ENCODE measurements at places on chromosomes 5 and 9.

GRCh38 chr5:178551059-178551458 lies 39.1 kb downstream of the COL23A1 start:
- no peak for DNase-seq

DNA sequence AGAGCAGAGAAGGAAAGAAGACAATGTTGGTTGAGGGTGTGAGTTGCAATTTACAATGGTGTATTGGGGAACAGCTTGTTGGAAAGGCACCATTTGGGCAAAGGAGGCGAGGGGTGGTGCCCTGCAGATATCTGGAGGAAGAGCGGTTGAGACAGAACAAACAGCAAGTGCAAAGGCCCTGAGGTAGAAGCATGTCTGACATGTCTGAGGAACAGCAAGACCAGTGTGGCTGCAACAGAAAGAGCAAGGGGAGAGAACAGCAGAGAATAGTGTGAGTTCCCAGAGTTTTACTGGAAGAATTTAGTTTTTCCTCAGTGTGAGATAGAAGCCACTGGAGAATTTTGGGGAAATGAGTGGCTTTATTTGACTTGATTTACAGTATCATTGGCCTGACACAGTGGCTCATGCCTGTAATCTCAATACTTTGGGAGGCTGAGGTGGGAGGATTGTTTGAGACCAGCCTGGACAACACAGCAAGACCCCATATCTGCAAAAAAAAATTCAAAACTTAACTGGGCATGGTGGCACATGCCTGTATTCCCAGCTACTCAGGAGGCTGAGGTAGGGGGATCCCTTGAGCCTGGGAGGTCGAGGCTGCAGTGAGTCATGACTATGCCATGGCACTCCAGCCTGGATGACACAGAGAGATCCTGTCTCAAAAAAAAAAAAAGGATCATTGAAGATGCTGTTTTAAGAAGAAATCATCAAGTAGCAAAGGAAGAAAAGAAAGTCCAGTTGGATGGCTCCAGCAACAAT lies 13.6 kb downstream of the CMBL start:
- DNase-seq, result no peak

DNA sequence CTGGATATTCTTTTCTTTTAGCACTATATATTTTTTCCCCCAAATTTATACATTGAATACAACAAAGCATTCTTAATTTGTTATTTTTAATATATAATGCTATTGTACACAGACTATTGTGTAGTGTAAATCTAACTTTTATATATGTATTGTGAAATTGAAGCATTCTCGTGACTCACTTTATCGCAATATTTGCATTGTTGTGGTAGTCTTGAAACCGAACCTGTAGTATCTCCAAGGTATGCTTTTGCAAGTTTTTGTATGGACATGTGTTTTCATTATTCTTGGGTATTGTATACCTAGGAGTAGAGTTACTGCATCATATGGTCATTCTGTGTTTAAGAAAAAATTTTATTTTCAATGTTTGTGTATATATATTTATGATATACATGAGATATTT lies 49.6 kb downstream of the NSD1 start:
- DNase-seq, result no peak

DNA sequence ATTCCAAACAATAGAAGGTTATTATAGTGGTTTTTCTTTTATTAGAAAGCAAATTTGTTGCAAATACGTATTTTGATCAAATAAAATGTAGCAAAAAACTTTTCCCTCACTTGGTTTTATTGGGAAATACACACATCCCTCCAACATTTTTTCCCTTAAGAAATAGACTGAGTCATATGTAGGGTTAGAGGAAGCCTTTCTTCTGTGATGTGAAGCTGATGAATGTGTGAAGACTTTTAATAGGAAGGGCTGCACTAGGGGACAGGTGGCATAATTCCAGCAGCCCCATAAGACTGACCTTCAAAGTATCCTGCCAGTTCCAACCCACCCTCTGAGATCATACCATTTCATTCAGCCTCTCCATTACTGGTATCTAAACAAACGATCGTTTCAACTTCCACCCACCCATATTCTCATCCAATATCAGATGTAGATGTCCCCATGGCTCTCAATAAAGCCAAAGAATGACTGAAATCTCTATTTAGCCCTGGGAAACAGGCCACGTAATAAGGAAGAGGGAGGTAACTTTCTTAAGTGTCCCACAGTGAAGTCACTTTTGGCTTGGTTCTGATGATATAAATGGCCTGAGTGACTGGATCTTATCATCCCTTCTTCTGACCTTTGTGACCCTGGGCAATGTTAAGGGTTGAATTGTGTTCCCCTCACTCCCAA lies 64.7 kb upstream of the LPAR1 start:
- DNase-seq, result no peak

DNA sequence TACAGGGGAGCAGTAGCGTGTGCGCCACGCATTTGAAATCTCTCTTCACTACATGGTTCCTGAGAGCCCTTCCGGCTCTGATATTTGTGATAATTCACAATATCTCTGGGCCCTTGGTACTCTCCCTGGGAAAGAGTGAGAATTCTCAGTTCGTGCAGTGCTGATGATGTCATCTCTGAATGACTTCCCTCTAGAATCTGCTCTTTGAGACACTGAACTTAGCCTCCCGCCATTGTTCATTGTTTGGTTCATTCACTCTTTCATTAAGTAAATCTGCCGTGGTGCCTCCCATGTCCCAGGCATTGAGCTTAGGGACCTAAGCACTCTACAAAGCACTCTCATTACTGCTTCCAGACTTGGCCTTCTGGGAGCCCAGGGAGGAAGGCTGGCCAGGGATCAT lies 94.0 kb downstream of the PPARGC1B start:
- no peak for DNase-seq

- DNase-seq, result no peak
Measured at GRCh38 chr5:54658010-54658409, 140.5 kb downstream of the SNX18 start.

GRCh38 chr9:109775516-109775915 lies 4.5 kb upstream of the PALM2AKAP2 start:
- no peak for DNase-seq

Data from H9 (cell line).